ENCODE measurements at places on chromosomes 3 and 15.

- no peak for DNase-seq
These were observed 20.2 kb upstream of the THUMPD3 start for GRCh38 chr3:9342696-9343095.

DNA sequence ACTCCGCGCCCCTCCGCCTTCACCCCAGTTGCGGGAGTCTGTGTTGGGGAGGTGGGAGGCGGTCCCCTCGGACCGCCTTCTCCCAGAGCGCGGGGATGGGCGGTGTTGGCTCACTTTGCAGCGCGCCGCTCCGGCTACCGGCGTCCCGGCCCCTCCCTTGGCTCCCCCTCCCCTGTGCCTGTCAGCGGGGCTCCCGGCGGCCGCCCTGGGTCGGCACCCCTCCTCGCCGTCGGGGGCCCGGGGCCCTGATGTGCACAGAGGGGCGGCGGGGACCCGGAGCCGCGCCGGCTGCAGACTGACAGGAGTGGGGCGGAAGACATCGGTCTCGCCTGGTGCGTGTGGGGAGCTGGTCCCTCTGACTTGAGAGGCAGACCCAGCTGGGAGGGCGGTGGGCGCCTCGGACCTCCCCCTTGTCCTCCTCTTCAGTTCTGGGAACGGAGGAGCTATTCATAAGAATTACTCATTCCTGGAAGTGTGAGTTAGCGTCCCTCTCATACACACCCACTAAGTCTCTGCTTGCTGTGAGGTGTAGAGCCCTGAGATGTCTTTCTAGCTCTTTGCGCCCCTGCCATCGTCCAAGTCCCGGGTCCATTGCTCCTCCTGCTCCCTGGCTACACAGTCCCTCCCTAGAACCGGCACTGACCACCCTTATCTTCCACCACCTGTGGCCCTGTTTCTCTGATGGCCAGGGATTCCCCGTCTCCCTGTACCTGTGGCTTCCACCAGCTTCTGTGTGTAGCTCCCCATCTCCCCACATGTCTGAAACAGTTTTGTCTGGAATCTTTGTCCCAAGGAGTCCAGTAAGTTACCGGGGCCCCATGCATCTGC lies 42.3 kb upstream of the ROPN1 start:
- peak; percentile 10 for DNase-seq

GRCh38 chr15:70091726-70092463 lies 5.8 kb downstream of the TLE3 start:
- peak; percentile 88 for DNase-seq

GRCh38 chr3:40427045-40427669 lies 30.0 kb upstream of the RPL14 start:
- DNase-seq, result no peak

- DNase-seq, result no peak
These were observed 65.5 kb upstream of the TJP1 start for GRCh38 chr15:29887721-29888120.

- peak; percentile 28 for DNase-seq
These were observed 99.0 kb downstream of the ANO10 start for GRCh38 chr3:43522727-43523362.

DNA sequence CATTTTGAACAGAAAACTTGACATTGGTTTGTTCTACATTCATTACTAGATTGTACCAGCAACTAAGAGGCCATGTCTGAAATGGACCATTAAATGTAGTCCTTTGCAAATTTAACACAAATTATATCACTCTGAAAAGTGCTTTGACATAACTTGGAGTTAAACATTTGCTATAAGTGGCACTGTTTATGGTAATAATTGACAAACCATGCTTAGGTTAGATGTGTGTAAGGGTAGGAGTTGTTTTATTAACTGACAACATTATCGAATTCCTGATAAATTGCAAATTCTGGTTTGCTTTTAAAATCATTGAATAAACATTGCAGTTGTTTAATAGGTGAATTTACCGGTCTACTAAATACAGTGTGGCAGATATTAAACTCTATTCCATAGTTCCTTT lies 6.1 kb upstream of the TMEM207 start:
- no peak for DNase-seq

- peak; percentile 51 for DNase-seq
These were observed 429 bp downstream of the PARP9 start for GRCh38 chr3:122563717-122564025.

- peak; percentile 52 for DNase-seq
These were observed 87.0 kb upstream of the ZNF280D start for GRCh38 chr15:56820333-56820732.

- DNase-seq, result no peak
These were observed 1.2 kb upstream of the RYK start for GRCh38 chr3:134251731-134252391.

- DNase-seq, result no peak
These were observed 15.9 kb downstream of the PLA2G4F start for GRCh38 chr15:42140383-42141070.

DNA sequence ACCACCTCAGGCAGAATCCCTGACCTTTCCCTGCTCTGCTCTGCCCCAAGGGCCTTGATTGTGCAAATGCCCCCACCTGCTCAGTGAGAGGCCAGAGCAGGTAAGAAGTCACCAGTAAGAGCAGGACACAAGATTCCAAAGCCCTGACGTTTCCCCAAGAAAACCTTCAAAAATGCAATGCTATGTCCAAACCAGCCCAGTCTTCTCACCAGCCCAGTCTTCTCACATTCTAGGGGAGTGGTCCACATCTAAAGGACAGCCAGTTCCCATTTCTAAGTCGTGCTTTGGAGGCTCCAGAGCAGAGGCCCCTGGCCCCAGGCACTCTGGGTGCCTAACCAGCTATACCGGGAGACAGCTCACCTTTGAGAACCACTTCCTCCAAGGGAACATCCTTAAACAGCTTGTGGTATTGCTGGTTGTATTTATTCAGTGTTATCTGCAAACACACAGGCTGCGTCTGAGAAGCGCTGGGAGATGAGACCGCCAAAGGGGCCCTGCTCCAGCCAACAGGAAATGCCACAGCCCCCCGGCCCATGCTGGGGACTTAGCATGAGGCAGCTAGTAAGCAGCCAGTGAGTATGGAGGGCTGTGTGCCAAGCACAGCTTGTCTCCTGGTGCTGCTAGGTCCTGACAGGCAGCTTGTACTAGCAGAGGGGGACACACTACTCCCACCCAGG lies 29.3 kb downstream of the GRAMD2A start:
- DNase-seq, result peak; percentile 89

DNA sequence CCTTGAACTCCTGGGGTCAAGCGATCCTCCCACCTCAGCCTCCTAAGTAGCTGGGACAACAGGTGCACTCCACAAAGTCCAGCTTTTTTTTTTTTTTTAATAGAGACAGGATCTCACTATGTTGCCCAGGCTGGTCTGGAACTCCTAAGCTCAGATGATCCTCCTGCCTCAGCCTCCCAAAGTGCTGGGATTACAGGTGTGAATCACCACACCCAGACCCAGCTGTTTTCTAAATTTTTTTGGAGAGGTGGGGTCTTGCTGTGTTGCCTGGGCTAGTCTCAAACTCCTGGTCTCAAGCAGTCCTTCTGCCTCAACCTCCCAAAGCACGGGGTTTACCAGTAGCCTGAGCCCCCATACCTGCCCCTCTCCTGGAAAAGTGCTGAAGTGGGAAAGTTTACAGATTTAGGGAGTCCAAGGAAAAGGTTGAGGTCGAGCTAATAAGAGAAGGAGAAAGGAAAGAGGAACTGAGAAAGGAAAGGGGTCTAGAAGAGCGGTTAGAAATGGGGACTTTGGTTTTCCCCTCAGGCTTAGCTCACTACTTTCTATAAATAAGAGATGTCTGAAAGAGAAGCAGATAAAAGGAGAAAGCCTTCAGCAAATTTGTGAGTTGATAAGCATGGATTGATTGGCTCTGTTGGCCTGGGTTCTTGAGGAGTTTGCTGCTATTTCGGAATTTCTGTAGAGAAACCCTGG lies 23.6 kb downstream of the UBE2E1 start:
- peak; percentile 43 for DNase-seq
